ENCODE measurements at places on chromosomes 11 and 22.

DNA sequence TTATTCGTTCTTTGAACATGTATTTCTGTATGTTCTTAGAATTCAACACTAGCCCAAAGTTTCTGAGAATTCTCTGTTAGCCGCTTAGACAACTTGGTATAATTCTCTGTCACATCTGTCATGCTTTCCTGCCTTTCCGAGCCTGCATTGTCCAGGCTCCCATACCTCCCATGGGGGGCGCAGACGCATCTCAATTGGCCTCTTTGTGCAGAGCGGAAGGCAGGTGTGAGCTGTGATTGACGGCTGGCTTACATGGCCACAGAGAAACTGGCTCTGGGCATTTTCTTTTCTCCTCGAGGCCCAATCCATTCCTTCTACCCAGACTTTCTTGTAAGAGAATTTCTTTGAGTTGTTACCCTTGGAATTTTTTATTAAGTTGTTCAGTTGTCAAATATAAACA is 132.7 kb upstream of the SESN3 start:
- no peak for DNase-seq

- peak; percentile 85 for DNase-seq
Observed at GRCh38 chr11:61834278-61835048, 6.4 kb downstream of the FADS2 start.

- peak; percentile 77 for DNase-seq
Observed at GRCh38 chr11:61256710-61257482, 15.9 kb downstream of the PGA5 start.

DNA sequence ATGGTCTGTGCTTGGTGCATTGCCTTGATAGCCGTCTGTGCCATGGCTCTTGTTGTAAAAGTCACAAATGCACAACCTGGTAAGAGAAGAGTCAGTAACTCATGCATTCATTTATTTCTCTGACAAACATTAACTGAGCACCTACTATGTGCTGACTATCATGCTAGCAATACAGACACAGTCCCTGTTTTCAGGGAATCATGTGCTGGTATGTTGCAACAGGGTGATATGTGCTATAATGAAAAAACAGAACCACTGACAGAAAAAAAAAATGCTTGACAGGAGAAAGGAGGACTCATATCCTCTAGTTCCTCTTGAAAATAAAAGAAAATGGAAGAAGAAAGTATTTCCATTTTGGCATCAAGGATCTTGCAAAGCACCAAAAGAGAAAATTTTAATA is 34.5 kb upstream of the RAPSN start:
- peak; percentile 56 for DNase-seq

DNA sequence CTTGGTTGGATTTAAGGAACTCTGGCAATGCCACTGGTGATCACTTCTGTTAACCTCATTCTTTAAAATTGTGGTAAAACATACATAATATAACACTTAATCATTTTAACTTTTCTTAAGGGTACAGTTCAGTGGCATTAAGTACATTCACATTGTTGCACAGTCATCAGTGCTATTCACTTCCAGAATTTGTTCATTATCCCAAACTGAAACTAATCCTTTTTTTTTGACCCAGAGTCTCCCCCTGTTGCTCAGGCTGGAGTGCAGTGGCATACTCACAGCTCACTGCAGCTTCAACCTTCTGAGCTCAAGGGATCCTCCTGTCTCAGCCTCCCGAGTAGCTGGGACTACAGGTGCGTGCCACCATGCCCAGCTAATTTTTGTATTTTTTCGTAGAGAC is 10.6 kb downstream of the ELF5 start:
- DNase-seq = peak; percentile 21

DNA sequence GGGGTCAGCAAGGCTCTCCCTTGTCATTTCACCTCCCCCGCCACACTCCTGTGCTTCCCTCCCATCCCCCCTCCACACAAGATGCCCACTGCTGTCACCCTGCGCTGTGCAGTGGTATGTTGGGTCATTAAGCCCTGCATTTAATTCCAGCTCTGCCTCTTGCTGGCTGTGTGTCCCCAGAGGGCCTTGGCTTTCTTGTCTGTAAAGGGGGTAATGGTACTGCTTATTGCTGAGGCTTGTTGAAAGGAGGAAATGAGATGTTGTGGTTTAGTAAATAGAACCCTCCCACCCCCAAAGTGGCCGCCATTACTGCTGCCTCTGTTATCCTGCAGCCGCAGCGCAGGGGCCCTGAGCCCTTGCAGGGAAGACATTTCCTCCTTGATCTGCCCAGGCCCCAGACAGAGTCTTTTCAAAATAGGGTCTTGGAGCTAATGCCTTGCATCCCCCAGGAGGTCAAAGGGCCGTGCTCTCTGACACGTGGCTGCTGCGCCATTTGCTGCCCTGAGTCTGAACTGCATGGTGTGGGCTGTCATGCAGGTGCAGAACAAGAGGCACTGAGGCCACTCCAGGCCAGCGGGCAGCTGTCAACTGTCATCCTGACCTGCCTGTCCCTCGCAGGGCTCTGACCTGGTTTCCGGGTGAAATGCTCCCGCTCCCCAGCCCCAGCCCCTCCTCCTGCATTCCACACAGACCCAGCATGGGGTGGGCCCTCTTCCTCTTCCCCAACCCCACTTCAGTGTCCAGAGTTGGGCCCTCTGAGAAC is 18.7 kb downstream of the PVALB start:
- no peak for DNase-seq

- no peak for DNase-seq
Observed at GRCh38 chr22:23511627-23512347, 68.3 kb downstream of the IGLL1 start.

GRCh38 chr11:115792903-115793302 is 288.7 kb upstream of the CADM1 start:
- DNase-seq = no peak

GRCh38 chr22:33242078-33242477 is 183.9 kb upstream of the SYN3 start:
- DNase-seq = no peak

DNA sequence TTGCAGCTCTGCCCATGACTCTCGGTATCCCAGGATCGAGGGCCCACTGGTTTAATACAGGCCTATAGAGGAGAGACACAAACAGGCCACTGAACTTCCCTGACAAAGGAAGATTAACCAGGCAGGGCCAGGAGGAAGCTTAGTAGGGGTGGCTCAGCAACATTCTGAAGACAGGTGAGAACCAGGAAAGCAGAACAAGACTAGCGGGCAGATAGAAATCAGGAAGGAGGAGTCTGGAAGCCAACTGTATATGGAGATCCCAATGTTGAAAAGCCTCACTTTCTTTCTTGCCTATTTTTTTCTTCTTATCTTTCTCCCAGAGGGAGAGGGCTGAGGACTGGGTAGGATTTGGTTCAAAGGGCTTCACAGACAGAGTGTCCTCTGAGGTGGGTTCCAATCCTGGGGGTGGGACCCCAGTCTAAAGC is 5.4 kb downstream of the PI4KA start:
- DNase-seq = no peak

DNA sequence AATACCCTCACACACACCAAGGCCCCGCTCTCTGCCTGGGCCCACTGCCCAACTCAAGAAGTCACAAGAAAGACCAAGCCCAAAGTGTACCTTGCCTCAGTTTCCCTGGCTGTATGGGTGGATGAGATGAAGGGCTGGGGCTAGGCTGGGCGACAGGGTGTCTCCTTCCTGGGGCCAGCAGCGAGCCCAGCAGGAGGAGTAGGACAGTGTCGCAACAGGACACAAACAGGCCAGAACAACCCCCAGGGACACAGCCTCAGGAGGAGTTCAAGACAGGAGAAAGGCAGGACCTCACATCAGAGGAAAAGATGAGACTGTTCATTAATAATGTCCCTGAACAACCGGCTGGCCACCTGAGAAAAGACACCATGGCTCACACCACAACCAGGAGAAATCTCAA is 13.3 kb downstream of the CSNK1E start:
- DNase-seq = no peak

DNA sequence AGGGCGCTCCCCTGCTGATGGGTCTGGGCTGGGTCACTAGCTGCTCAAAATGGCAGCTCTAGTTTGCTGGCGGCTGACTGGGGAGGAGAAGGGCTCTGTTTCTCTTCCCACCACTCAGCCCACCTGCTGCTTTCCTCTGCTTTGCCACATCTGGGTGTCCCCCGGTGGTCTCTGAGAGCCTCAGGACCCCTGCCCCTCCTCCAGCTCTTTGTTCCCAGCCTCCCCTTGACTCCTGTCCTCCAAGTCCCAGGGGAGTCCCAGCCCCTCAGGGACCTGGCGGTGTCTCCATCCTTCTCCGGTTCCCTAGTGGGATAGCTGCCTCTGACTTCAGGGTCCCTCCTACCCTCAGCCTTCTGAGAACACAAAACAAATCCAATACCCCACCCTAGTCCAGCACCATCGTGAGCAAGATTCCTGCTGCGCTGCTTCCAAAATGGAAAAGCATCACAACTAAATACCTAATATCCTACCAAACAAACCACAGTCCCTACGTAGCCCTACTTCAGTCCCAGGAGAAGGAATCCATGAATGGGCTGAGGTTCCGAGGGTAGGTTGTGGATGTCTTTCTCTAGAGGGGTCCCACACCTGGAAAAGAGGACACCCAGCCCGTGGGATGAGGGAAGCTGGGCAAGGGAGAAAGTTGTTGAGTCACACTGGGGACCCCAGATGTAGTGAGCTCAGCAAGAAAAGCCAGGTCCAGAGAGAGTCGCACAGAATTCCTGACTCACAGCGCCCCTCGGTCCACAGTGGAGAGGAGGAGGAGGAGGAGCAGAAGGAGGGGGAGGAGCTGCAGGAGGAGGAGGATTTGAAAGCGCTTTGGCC is 45.0 kb upstream of the NNMT start:
- no peak for DNase-seq

- DNase-seq = no peak
Observed at GRCh38 chr11:117495357-117495756, 167.7 kb downstream of the CEP164 start.

DNA sequence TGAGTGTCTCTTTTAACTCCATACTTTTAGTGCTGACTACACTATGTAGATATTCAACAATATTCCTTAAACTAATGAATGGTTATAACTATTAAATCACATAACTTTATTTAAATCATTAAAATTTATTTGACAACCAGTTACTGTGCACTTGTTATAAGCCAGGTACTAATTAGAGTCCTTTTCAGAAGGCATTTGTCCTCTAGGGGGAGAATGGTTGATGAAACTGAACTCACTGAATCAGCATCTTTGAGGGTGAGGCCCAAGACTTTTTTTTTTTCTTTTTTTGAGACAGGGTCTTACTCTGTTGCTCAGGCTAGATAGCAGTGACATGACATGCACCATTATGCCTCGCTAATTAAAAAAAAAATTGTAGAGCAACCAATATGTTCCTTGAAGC is 515.6 kb upstream of the CCDC90B start:
- DNase-seq = no peak

DNA sequence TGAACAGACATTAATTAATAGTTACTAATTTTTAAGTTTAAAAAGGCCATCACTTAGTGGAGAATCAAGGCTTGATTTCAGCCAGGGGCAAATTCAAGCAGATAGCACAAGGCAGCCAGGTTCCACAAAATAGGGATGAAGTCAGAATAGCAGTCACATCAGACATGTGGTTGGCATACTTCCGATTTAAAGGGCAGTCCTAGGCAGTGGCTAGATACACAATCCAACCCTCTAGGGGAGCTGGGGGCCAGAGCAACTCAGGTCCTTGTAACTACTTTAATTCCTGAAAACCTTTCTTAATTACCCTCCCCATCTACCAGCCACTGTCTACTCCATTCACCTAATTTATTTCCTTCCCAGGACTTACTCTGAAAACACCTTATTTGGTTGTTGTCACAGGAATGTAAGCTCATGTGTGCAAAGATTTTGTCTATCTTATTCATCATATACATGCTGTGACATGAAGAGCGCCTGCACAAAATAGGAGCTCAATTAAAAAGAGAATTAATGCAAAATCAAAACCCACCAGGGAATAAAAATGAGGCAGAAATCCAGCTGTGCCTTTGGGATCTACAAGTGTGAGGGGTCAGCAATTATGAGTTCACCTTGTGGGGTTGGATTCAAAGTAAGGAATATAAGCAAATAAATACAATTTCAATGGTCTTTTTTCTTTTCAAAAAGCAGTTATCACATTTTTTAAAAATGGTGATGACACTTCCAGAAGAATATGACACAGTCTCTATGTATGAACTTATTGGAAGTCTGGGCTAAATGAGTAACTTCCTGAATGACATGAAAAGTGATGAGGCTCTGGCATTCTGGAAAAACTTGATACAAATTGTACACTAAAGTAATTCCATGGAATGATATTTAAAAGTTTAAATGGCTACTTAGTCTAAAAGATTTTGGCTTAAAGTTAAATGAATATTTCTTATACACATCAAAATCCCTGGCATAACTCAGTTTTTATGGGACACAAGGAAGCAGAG is 53.8 kb downstream of the COPB1 start:
- DNase-seq = no peak

DNA sequence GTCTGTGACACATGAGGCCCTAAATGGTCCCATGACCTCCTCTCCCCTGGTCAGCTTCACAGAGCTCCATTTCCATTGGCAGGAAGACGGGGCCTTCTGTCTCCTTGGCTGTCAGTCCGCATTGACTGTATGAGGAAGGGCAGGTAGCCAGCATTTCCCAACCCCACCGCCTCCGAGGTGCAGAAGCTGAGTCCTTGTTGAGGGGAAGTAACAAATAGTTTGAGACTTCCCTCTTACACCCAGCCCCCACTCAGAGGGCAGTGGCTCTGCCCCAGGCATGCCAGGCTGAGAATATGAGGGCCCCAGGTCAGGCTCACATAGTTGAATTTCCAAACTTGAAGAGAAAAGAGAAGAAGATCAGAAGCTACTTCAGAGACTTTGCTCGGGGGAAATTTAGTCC is 611.1 kb downstream of the BRD1 start:
- DNase-seq = no peak

DNA sequence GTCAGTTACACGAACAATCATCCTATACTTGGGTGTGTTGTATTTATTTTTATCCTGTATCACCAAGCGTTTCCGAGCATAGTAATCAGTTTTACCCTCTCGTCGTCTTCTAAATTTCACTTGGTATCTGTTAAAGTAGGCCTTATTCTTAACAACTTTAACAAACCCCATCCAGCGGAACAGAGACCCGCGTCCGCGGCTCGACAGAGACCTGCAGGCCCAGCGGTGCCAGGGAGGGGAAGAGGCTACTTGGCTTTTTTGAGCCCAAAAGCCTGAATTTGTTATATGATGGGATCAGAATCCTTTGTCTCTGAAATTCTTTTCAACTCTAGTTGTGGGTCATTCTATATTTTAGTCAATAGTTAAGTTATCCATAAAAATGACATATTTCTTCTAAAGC is 56.5 kb upstream of the A4GALT start:
- no peak for DNase-seq

DNA sequence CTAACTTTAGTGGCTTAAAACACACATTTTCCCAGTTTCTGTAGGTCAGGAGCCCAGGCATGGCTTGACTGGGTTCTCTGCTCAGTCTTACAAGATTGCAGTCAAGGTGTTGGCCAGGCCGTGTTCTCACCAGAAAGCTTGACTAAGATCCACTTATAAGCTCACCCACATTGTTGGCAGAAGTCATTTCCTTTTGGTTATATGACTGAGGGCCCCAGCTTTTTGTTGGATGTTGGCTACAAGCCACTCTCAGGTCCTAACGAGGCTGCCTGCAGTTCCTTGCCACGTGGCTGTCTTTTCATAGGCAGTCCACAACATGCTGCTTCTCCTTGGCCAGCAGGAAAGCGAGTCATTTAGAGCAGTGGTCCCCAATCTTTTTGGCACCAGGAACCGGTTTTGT is 79.3 kb upstream of the CRTAM start:
- no peak for DNase-seq

DNA sequence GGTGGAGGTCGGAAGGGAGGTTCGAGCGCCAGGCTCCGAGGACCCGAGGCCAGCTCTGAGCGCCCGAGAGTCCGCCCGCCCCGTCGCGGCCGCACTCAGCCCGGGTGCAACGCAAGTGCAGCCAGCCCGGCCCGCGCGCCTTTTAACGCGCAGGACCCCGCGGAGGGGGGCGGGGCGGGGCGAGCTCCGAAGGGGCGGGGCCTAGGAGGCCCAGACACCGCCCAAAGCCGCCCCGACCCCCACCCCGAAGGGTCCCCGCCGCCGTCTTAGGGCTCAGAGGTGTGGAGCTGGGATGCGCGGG is at the start of gene PHOX2A:
Gene PHOX2A, minus strand, starts transcription at position 117 of the 301 bp plus-strand sequence. CDS start 172 bp downstream, outside the sequence.
- DNase-seq = no peak

Measured in inflammatory macrophage (primary cell).